ENCODE measurements at places on chromosomes 12 and 14.
A peak's percentile ranks its signal among the peaks of the same experiment; 100 is the strongest.

DNA sequence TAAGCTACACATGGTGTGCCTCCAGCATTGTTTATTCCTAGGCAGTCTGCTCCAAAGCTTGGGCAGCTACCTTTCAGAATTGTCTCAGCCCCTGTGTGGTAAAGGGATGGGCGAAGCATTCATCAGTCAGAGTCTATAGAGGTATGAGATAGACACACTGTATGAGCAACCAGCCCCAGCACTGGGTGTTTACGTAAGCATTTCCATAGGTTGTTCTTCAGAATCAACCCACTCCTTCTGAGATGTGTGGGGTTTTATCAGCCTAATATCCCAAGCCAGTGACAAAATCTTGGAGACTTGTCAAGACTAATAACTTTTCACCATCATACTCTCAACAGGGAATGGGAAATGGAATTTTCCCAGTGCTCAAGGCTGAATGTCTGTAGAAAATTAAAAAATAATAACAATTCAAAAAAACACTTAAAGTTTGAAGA lies 98.2 kb downstream of the BTG1 start:
- peak; percentile 42 for DNase-seq

DNA sequence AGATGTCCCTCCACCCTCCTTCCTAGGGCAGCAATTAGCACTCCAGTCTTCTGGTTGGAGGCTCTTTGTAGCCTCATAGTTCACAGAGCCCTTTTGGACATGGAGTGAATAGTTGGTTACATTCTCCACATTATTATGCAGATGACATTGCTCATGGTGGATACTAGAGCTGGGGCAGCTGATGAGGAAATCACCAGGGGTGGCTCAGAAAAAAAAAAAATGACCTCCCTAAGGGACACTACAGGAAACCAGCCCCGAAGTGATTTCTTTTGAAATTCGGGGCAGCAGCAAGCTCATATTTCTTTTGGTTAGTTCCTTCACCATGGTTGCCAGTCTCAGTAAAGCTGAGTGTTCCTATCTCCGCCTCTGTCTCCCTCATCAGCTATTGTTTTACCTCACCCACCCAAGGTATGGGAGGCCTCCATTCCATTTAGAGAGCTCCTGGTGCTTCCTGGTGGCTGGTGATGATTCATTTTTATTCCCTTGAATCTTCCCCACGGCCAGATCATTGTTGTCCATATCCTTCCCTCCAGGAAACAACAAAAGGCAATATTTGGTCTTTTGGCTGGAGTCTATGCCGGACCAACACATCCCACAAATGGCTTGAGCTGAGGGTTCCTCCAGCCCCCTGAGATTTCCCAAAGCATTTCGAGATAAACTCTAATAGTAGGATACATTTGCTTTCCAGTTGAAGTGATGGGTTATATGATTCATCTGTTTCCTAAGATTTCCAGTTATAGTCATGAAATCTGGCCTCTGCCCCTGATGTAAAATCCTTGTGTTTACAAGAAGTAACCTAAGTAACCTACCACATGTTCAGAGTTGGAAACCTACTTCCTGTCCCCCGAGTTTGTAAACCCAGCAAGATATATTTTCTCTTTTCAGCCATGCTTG lies 56.2 kb upstream of the NID2 start:
- DNase-seq: no peak

DNA sequence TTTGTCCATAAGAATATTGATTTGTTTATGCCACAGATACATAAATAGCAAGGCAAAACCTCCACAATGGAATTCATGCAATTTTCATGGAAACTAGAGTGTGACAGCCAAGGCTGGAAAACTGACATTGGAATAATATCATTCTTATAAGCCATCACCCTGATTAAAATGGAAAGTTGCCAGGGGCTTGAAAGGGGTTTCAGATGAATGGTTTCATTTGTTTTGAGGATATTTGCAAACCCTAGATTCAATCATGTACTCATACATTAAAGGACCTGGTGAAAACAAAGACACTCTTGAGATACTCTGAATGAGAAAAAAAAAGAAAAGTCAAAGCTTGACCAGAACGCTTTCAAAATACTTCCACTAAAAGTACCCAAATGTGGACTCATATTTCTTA lies 205.7 kb downstream of the DIO2 start:
- DNase-seq: no peak

- DNase-seq: no peak
These were observed 68.4 kb upstream of the PTGR2 start for GRCh38 chr14:73783107-73783727.

DNA sequence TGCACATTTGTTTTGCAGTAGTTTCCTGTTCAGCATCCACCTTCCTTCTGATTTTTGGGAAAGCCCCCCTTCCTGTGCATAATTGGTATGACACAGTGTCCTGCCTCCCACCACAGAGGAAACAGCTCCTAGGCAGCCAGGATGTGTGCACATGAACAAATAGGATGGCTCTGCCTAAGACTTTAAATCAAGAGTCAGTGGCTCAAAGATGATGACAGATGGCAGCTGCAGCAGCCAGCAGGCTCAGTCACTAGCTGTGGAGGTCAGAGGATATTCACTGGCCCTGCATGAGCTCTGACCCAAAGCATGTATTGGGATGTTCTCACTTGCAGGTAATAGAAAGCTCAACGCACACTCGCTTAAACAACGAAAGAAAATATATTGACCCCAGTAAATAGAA lies 90.3 kb downstream of the KCNK10 start:
- DNase-seq: no peak

DNA sequence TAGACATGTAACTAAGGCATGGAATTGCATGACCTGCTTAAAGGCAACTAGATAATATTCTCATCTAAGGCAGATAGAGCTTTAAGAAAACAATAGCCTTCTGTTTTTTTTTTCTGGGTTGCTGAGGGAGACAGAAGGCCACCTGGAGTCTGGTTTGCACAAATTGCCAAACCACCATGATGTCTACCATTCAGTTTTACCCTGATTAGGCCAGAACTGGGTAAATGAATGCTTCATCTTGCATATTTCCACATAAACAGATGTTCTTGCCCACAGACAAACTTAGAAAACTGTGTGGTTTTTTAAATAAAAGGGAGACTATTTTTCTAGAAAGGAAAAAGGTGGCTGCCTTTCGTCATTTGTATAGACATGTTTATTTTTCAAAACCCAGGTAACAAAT lies 278.7 kb upstream of the PRICKLE1 start:
- DNase-seq: no peak

Measured in CD4-positive, alpha-beta T cell treated with Interleukin-15 for 4 hours (primary cell).